ENCODE measurements at places on chromosomes 13 and 19.

- no peak for DNase-seq
These were observed 471.5 kb downstream of the GPC6 start for GRCh38 chr13:93698016-93698613.

DNA sequence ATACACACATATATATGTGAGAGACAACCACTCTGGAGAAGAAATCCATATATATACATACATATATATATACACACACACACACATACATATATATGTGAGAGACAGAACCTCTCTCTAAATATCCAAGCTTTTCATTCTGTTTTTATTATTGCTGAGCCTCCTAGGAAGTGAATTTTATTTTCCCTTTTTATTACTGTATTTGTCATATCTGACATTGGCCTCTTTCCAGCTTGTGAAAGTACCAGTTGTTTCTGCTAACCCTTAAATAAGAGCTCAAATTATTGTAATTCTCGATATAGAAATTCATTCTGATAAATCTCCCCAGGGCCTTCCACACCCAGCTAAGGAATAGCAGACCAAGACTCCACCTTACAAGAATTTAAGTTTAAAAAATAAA lies 81.0 kb downstream of the NUFIP1 start:
- no peak for DNase-seq

DNA sequence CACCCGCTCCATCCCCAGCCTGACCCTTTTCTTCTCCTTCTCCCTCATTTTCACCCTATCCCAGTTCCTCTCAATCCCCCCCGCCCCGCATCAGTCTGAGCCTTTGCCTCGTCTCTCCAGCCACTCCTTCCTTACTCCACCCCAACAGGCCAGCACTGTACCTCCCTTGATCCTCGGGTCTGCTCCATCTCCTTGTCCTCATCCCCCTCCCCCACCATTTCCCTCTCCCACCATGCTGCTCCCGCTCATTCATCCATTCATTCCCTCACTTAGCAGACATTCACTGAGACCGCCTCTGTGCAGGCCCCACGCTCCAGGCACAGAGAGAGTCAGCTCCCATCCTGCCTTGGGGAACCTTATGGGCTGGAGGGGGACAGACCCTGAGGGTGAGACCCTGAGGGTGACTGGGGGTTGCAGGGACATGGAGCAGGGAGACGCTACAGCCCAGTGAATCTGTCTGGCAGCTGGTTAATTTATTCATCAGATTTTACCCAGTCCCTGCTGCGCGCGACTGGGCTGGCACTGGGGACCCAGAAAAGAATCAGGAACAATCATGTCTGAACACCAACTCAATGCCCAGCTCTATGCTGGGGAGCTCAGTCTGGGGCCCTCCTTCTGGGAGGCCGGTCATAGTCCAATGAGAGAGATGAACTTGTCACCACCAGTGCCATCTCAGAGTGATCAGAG lies 881 bp downstream of the ARHGAP33 start:
- no peak for DNase-seq

DNA sequence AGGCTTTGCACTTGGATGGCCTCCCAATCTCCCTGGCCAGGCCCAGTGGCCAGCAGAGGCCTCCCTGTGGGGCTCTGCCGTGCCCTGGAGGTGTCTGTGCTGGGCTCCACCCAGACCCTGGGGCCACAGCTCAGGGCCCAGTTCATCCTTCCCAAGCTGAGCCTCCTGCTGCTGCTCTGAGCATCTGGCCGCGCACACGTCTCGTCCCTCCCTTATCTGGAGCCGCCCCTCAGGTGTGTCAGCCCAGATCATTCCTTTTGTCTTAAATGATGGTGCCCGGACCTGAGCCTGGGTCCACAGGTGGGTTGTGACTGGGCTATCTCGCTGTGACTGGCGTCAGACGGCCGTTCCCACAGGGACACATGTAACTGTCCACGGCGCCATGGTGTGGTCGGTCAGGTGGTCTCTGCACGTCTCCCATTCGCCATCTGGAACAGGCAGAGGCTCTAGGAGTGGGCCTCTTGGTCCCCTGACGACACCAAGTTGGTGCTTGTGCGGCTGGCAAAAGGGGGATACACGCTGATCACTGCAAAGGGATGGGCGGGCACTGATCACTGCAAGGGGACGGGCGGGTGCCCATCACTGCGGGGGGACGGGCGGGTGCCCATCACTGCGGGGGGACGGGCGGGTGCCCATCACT lies 14.3 kb upstream of the ZNF554 start:
- DNase-seq, result no peak

DNA sequence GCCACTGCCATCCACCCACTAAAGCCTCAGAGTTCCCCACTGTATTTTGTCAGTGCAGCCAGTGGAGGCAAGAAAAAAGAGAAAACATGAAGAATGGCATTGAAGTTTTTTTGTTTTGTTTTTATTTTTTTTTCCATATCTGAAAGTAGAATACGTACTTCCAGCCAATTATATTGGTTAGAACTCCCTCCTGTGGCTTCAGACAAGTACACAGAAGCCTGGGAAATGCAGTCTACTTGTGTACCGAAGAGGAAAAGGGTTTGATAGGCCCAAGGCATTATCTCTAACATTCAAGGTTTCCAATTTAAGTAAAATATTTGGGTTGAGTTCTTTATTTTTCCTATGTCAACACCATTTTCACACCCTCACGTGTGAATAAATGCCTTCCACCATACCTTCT lies 696.2 kb upstream of the GPC6 start:
- no peak for DNase-seq

- DNase-seq, result no peak
These were observed 14.0 kb upstream of the TOMM40 start for GRCh38 chr19:44876930-44877535.
